ENCODE measurements at places on chromosomes 12 and 14. TPM values are rescaled to one million over a fixed set of nuclear protein-coding genes. Genes with fewer than 3 reads are reported as not detected.

GUCY2C gene
- not detected for polyA plus RNA-seq

ZNF385A gene
- polyA plus RNA-seq = 12.1 TPM

CBLN3 gene
- 2.9 TPM for polyA plus RNA-seq

AKAP5 gene
- polyA plus RNA-seq = 0.28 TPM

RNASE7 gene
- polyA plus RNA-seq = not detected

RNF212B gene
- polyA plus RNA-seq = not detected

SRRM4 gene
- 4.1 TPM for polyA plus RNA-seq

METTL3 gene
- 30.6 TPM for polyA plus RNA-seq

CLMN gene
- polyA plus RNA-seq = 68.4 TPM

OR6C2 gene
- not detected for polyA plus RNA-seq

CLEC4C gene
- not detected for polyA plus RNA-seq

ARHGEF25 gene
- polyA plus RNA-seq = not detected

RPL10L gene
- polyA plus RNA-seq = not detected

E2F7 gene
- not detected for polyA plus RNA-seq

GPRC5A gene
- not detected for polyA plus RNA-seq

IAPP gene
- not detected for polyA plus RNA-seq

CDCA3 gene
- 0.51 TPM for polyA plus RNA-seq

AQP2 gene
- not detected for polyA plus RNA-seq

KRT74 gene
- polyA plus RNA-seq = 0.35 TPM

ZFHX2 gene
- 1.7 TPM for polyA plus RNA-seq

LRRC10 gene
- not detected for polyA plus RNA-seq

MED13L gene
- 24.5 TPM for polyA plus RNA-seq

KRT80 gene
- polyA plus RNA-seq = not detected

CLEC9A gene
- polyA plus RNA-seq = not detected

KRT78 gene
- not detected for polyA plus RNA-seq

PSMB11 gene
- polyA plus RNA-seq = not detected

Measured in Purkinje cell (primary cell).